ENCODE measurements at places on chromosomes 4 and X. TPM values are rescaled to one million over a fixed set of nuclear protein-coding genes. Genes with fewer than 3 reads are reported as not detected.

Gene FAM149A
- polyA plus RNA-seq = 0.44 TPM

Gene SUPT20HL2
- polyA plus RNA-seq = not detected

Gene TLR10
- polyA plus RNA-seq = 0.33 TPM

Gene SLC6A14
- not detected for polyA plus RNA-seq

Gene HMGB3
- polyA plus RNA-seq = 0.51 TPM

Gene ARX
- polyA plus RNA-seq = not detected

Gene PNPLA4
- polyA plus RNA-seq = 18.7 TPM

Gene KIF4A
- polyA plus RNA-seq = not detected

Gene LUZP4
- not detected for polyA plus RNA-seq

Gene NXF2B
- not detected for polyA plus RNA-seq

Measured in naive thymus-derived CD4-positive, alpha-beta T cell (primary cell).